ENCODE measurements at places on chromosomes 12 and 14. TPM values are rescaled to one million over a fixed set of nuclear protein-coding genes. Genes with fewer than 3 reads are reported as not detected.

The PYGL gene
- total RNA-seq: 21.7 TPM

The PDE3A gene
- not detected for total RNA-seq

The CFAP73 gene
- total RNA-seq: 5.4 TPM

The RPGRIP1 gene
- total RNA-seq: not detected

The IKZF4 gene
- 1.9 TPM for total RNA-seq

The CDH24 gene
- total RNA-seq: 7.6 TPM

DNA sequence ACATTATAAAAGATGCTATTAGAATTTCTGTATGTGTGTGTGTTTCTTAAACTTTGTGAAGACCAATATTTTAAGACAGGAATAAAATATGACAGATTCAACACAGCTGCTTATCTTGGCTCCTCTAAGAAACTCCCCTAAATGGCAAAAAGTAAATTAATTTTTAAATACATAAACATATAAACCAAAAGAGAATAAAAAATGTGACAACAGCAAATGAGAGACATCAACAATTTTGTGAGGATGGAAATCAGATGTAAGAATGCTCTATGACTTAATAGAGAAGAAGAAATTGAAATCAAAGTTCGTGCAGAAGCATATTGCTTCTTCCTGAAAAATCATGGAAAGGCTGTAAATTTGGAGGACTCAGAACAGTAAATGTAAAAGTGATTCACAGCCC, 1083.8 kb downstream of the FLRT2 start:
- no peak for DNase-seq

DNA sequence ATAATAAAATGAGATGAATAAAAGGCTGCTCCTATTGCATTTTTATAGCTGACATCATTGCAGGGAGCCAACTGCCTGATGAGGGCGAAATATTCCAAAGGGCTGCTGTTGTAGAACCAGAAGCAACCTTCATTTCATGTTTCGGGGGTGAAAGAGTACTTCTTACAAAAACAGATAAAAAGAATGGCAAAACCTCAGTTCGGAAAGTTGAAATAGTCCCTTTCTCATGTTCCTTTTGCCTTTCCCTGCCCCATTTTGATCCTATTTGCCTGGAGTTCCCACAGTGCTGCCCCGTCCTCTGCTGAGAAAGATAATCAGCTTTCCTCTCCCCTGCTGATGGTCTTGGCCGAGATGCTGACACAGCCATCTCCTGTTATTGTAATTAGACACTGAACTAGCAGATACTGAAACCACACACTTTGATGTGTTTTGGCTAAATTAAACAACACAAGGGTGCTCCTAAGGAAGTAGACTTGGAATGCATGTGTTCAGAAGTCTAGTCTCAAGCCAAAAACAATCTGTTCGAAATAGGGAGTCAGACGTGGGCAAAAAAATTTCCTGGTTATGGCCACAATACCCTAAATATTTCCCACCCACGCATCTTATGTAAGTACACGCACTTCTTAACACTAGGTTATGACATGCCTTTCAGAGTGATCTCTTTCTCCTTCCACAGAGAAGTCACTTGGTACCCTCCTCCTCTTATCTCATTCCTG, 117.2 kb downstream of the PPM1H start:
- DNase-seq: no peak

DNA sequence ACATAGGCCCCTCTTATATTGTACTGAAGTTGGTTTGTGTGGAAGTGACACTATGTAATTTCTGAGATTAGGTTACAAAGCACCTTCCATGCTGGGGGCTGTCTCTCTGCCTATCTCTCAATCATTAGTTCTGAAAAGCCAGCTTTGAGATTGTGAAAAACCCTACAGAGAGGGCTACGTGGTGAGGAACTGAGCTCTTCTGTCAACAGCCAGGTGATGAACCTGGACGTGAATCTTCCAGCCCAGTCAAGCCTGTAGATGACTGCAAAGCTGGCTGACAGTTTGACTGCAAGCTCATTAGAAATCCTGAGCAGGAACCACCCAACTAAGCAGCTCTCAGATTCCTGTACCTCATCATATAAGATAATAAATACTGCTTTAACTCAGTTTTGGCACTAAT, 36.3 kb upstream of the BBS10 start:
- DNase-seq: no peak

- no peak for DNase-seq
Measured at GRCh38 chr14:97416550-97416949, 619.4 kb downstream of the VRK1 start.

GRCh38 chr12:12099102-12099501, 28.4 kb downstream of the BCL2L14 start:
- no peak for DNase-seq

GRCh38 chr12:68886636-68887572, 46.1 kb downstream of the CPM start:
- no peak for DNase-seq

- peak; percentile 66 for DNase-seq
Measured at GRCh38 chr12:86660488-86661147, 404.4 kb upstream of the MGAT4C start.

DNA sequence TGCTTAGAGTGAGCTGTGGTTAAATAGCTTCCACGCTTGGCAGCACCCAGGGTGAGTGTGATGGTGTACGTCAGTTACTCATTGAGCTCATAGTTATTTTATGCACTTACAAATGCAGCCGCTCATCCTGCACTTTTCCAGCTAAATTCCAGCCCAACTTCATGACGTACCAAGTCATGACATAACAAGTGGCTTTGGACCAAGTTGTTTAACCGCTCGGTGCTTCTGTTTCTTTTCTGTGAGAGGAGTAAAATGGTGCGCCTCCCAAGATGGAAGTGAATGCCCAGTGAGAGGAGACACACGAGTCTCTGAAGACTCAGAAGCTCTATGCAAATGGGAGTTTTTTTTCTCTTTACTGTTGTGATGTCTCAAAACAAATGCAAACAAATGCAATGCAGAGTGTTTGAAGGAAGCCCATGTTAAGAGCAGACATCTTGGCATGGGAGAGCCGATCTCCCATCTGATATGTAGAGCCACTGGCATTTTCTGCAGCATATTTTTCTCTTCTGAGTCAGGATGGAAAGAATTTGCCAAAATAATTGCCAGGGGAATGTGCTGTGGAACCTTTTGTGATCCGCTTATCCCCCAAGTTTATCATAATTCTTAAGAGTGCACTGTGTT, 72.2 kb downstream of the FBXW8 start:
- DNase-seq: peak; percentile 50

DNA sequence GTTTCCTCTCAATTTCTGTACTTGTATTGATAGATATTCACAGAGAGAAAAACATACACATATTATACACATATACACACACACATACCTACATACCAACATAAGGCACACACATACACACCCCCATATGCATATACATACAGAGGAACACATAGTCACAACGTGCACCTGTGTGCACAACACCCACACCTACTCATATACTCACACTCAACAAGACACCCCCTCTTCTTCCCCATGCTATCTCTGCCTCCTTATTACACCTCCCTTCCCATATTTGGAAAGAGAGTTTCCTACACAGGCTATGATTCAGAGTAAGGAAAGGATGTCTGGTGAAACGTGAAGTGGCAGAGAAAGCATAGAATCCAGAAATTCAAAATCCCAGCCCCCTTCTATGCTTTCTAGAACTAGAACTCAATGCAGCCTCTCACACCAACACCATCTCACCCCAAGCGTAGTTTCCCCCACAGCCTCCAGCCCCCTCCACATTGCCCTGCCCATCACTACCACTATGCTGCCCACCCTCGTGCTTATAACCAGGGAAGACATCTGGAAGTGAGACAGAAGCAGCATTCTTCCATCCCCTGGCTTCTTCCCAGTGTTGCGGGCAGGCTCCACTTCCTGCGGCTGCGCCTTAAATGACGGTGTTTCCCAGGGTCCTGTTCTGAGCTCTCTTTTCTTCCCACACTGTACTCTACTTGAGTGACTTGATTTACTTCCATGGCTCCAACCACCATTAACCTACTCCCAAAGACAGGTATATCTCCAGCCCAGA, 2.4 kb downstream of the RNASE8 start:
- DNase-seq: no peak

DNA sequence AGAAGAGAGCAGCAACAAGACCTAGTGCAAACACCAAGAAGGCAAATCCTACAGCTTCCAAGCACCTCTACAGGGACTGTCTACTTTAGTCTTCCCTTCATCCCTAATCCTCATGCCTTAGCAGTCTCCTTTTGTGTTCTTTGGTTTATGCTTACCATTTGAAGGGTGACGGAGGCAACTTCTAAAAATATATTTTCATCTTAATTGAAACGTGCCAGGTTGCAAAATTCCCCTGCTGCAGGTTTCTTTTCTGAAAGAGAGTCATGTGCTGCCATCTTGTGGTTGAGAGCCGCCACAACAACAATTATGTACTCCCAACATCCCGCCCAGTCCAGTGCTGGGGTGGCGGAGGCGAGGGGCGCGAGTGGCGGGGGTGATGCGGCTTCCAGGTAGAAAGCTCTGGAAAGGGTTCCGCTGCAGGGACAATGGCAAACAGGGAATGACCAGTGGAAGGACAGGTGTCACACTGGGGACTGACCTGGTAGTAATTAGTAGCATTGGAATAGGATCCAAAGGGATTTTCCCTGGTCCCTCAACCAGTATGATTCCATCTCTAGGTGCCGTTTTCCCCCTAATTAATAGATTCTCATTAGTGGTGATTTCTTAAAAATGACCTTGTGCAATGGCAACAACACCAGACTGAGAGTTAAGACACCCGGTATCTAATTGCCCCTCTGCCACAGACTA, 80.3 kb upstream of the GNG2 start:
- DNase-seq: peak; percentile 53
